ENCODE measurements at places on chromosomes 13 and 19. TPM values are rescaled to one million over a fixed set of nuclear protein-coding genes. Genes with fewer than 3 reads are reported as not detected.

HPN gene
- not detected for total RNA-seq

LHB gene
- not detected for total RNA-seq

- no peak for DNase-seq
These were observed 9.3 kb upstream of the COG6 start for GRCh38 chr13:39646122-39646521.

DNA sequence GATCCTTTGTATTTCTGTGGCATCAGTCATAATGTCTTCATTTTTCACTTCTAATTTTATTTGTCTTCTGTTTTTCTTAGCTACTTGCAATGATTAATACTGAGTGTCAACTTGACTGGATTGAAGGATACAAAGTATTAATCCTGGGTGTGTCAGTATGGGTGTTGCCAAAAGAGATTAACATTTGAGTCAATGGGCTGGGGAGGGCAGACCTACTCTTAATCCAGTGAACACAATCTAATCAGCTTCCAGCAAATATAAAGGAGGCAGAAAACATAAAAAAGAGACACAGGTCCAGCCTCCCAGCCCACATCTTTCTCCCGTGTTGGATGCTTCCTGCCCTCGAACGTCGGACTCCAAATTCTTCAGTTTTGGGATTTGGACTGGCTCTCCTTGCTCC, 640.9 kb upstream of the MIR17HG start:
- DNase-seq: no peak

- no peak for DNase-seq
These were observed 213.8 kb downstream of the KCTD12 start for GRCh38 chr13:76672420-76672819.

DNA sequence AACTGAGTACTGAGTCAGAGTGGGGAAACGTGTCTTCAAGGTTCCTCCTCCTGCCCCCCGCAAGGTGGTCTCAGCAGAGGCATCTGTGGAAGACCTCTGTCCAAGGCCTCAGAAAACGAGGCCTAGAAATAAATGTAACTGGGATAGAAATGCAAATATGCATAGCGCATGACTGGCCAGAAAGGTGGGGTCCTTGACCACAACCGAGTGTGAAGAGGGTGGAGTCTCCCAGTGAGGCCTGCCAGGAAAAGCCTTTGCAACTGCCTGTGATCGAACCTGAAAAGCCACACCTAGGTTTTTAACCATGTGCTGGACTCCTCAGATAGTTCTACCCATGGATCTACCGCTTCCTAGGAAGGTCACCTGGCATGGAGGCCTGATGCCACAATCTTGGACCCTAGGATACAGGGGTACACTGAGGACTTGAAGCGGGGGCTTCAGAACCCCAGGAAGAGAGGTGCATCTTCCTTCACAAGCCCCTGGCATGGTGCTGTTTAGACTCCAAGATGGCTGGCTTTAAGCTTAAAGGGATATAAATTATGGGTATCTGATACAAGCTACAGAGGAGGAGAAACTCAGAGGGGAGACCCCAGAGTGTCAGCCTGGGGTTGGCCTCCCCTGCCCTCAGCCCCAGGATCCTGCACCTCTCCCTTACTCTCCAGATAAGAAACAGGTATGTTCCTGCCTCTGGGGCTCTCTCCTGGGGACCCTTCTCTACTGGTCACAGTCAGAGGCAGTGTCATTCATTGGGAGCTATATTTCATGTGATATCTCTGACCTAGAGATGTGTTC, 18.3 kb upstream of the SIGLEC6 start:
- DNase-seq: no peak

GRCh38 chr19:1265615-1266128, 3.5 kb upstream of the CIRBP start:
- peak; percentile 42 for DNase-seq

GRCh38 chr13:97224544-97225300, 2.6 kb downstream of the MBNL2 start:
- DNase-seq: no peak

GRCh38 chr19:40367577-40368434, 19.3 kb downstream of the PLD3 start:
- no peak for DNase-seq

Measured in activated naive CD4-positive, alpha-beta T cell treated with anti-CD3 and anti-CD28 coated beads for 36 hours (primary cell).